Esophagus mucosa (tissue), 1 donor: ENCODE measurements at places on chromosomes 16 and 17. TPM values are rescaled to one million over a fixed set of nuclear protein-coding genes. Genes with fewer than 3 reads are reported as not detected.
A peak's percentile ranks its signal among the peaks of the same experiment; 100 is the strongest.

DNA sequence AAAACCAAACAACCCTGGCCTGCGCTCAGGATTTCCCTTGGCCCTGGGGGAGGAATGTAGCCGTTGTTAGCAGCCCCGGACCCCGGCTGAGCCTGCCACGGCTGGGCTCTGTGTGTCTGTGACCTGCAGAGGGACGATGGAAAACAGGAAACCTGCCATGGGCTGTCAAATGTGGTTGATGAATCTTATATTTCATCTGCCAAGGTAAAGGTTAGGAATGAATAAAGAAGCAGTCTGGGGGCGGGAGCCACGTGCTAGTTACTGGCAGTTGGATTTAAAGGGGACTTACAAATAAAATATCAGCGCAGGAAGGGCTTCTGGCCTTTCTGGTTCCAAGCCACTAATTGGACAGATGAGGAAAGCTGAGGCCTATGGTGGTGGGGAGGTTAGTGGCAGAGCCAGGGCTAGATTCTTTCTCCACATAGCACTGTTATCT is at the start of gene KRT23:
Gene KRT23, minus strand, starts transcription at position 263 of the 436 bp plus-strand sequence. CDS start 1,043 bp downstream, outside the sequence.
- peak; percentile 38 for ATAC-seq

DNA sequence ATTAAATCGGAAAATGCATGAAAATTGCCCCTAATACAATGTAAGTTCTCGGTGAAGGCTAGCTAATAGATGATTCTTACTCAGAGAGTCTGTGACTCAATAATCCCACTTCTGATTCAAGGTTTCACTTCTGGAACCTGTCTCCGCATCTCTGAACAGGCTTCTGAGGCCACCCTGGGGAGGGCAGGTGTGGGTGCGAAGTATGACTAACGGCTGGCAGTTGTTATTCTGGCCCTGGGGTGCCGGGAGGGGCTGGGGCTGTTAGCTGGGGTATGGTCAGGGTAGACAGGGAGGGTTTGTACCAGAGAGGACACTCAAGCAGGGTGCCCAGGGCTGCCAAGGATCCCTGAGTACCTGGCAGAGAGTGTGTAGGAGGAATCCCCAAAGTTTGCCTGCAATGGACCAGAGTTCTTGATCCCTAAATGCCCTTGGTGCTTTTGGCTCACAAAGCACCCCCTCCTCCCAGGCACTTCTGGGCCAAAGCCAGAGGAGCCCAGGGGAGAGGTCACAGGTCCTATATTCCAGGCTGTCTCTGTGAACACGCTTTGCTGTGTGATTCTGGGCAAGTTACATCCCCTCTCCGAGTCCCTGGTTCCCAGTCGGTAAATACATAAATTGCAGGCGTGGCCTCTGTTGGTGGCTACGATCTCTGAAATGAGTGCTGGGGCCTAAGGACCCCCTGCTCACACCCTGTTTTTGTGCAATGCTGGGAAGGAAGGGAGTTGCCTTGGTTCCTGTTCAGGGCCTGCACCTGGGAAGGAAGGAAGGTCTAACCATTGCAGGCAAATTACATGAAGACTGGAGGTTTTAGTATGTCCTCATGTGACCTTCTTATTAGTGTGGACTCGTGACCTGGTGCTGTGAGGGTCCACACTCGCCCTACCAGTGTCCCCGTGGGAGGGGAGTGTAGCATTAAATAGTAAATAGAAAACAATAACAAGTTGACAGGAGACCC is 49.9 kb upstream of the CPNE2 start:
- peak; percentile 83 for ATAC-seq

- ATAC-seq, result peak; percentile 24
These were observed 22.2 kb downstream of the QPRT start for GRCh38 chr16:29701214-29701555.

SLC9A5 gene
- 0.08 TPM for total RNA-seq

GRCh38 chr17:58630883-58631522 is 60.8 kb downstream of the TEX14 start:
- no peak for ATAC-seq

GRCh38 chr16:21268236-21268635 is 9.9 kb downstream of the CRYM start:
- peak; percentile 43 for ATAC-seq

- no peak for ATAC-seq
These were observed 12.0 kb upstream of the KCNJ18 start for GRCh38 chr17:21680366-21680765.

CBFA2T3 gene
- 1.1 TPM for total RNA-seq

TLCD1 gene
- 14.7 TPM for total RNA-seq

ZFPM1 gene
- total RNA-seq, result 3.2 TPM

ZPBP2 gene
- total RNA-seq, result not detected

DNA sequence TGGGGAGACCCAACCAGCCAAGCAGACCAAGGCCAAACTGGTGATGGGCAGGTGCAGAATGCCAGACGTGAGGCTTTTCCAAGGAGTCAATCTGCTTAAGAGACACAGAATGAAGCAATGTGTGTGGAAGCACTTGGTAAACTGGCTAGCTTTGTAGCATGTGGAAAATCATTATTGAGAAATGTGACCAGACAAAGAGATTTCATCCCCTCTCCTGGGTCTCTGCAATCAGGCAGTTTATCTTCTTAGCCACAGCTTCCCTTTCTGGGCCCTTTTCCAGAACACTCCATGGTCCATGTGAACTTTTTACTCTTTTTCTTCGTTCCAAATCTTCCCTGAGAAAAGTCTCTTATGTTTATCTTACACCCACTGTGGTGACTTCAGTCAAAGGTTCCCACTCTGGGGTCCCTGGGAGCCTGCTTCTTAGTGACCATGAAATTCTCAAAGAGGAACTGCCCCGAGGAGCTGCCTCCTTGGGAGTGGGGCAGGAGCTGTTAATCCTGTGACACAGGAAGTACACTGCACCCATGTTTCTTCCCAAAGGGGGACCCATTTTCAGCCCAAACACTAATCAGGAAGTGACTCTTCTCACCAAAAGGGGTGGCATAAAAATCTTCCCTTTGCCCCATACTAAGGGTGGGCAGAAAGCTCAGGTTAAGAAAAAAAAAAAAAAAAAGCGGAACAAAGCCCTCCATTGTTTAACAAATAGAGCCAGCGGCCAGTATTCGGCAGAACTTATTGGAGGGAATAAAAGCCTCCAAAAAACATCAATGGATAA is 346.2 kb upstream of the ASIC2 start:
- no peak for ATAC-seq

SLC6A2 gene
- total RNA-seq, result not detected
